ENCODE measurements at places on chromosomes 11 and 22.

- DNase-seq = peak; percentile 35
Observed at GRCh38 chr11:96105197-96105895, 181.4 kb upstream of the MTMR2 start.

- no peak for DNase-seq
Observed at GRCh38 chr11:46491661-46492330, 100.2 kb upstream of the CHRM4 start.

- DNase-seq = peak; percentile 71
Observed at GRCh38 chr11:72471005-72471898, 36.9 kb upstream of the CLPB start.

GRCh38 chr11:19366992-19367709 lies 126.4 kb upstream of the E2F8 start:
- DNase-seq = peak; percentile 84

DNA sequence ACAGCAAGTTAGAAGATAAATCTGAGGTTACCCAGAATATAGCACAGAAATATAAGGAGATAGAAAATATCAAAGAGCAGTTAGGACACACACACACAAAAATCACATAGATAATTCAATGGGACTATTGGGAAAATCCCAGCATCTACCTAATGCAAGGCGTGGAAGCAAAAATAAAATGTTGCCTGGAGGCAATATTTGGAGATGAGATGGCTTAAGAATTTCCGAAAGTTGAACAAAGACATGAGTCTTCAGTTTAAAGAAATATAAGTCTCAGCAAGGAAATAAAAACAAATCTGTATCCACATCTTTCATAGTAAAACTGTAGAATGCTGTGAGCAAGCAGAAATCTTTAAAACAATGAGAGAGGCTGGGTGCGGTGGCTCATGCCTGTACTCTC lies 29.5 kb upstream of the ACR start:
- no peak for DNase-seq

DNA sequence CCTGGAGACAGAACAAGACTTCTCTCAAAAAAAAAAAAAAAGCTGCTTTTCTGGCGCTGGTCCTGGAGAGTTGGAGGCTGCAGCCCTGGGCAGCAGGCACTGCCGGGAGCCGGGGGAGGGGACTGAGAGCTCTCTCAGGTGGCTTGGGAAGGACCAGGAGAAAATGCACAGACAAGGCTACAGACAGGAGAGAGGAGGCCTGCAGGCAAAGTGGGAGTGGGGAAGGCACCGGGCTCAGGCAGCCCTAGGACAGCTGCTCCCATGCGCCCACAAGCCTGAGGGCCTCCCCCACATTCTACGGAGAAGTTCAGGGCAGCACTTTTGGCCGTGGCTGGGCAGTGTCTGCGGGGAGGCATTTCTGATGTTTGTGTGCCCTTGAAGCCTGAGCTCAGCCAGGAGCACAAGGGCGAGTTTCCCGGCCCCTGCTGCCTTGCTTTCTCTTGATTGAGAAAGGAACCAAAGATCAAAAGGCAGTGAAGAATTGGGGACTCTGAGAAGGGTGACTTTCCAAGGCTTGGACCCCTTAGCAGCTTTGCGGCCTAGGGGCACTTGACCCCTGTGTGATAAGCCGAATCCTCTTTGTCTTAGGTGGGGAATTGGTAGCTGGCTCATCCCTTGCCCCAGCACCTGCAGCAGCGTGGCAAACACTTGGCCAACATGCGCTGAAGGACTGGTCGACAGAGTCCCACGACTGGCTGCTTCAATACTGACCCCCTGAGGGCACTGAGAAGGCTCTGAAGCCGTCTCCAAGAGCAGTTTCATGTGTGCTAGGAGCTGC lies 35.3 kb downstream of the PPM1F start:
- peak; percentile 31 for DNase-seq

DNA sequence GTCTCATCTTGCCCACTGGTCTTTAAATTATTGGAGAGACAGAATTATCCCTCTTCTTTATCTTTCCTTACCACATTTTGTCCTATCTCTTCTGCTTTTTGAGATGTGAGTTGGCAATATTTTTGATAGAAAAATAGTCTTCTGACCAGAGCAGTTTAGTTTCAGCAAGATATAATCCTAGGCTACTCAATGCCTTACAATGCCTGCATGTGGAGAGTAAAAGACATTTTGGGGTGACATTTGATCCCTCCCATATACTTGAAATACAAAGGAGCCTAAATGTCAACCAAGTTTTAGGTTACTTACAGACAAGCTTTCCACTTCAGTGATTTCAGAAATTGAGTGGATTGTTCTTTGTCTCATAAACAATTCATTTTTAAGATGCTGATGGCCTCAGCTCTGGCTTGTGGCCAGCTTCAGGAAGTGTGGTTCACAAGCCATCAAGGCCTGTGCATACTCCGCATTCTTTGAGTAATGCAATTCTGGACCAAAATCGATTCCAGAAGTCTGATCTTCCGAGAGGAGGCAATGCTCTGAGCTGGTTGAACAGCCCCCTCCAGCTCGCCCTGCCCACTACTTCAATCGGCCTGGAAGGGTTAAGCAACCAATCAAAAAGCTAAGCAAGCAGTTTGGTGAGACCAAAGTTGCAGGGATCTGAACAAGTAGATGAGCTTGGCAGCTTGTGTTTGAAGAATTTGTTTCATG lies 274.4 kb downstream of the BLID start:
- peak; percentile 83 for DNase-seq

GRCh38 chr11:114836161-114836560 lies 157.8 kb downstream of the NXPE2 start:
- no peak for DNase-seq

DNA sequence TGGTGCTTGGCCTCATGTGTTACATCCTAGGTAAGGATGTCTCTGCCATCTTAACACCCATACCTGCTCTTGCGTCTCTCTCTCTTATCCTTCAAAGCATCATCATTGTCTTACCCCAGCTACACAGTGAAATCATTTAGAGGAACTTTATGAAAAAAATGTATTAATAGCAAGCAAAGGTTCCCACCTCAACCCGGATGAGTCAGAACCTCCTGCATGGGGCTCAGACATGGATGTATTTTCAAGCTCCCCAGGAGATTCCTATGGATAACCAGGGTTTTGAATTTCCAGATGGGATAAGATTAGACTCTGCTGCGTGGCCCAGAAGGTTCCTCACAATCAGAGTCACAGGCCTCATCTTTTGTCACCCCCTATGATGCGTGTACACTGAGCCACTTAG lies 89.1 kb upstream of the NNMT start:
- peak; percentile 45 for DNase-seq

DNA sequence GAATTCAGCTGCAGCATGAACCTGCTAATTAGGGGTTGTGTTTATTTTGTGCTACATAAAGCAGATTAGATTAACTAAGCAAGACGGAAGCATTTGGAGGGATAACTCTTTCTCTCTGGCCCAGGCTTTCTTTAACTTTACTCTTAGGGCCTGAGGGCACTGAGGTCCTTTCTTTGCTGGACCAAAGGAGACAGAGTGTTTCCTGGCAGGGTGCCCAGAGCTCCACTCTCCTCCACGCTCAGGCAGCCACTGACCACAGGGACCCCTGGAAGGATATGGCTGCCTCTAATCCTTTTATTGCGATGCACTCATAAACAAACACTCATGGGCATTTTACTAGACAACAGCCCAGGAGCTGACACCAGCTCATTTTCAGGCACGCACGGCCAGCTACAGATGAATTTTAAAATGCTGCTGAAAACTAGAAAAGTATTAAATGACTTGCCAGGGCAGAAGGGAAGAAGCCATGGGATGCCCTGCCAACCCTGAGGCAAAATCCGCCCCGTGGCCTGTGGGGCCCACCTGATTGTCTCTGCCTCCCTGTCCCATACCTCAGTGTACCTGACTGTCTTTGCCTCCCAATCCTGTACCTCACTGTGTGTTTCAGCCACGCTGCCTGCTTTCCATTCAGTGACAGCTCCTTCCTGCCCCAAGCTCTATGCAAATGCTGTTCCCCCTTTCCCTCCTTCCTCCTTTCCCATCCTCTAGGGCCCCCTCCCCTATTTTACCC lies 192.6 kb upstream of the NAV2 start:
- no peak for DNase-seq

DNA sequence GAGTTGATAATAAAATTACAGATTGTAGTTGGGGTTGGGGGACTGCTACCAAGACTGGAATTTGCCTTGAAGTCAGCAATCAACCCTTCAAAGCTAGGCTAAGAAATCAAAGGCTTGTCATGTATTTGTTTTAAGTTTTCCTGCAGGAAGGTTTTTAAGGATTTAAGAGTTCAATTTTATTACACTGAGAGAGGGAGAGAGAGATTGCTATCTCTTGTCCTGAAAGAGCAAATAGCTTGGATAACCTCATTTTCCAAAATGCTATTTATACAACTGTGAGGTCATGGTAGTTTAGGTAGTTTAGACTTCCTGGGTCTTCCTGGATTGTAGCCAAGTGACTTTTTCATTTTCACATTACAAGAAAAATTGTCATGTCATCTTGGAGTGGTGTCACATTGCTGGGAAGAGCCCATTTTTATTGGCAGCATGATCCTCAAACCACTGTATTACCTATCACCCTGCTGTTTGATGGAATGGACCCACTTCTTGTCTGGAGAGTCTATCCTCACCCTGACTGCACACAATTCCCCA lies 10.1 kb upstream of the PRSS23 start:
- DNase-seq = no peak

GRCh38 chr11:60345489-60345888 lies 18.4 kb downstream of the MS4A6E start:
- no peak for DNase-seq

DNA sequence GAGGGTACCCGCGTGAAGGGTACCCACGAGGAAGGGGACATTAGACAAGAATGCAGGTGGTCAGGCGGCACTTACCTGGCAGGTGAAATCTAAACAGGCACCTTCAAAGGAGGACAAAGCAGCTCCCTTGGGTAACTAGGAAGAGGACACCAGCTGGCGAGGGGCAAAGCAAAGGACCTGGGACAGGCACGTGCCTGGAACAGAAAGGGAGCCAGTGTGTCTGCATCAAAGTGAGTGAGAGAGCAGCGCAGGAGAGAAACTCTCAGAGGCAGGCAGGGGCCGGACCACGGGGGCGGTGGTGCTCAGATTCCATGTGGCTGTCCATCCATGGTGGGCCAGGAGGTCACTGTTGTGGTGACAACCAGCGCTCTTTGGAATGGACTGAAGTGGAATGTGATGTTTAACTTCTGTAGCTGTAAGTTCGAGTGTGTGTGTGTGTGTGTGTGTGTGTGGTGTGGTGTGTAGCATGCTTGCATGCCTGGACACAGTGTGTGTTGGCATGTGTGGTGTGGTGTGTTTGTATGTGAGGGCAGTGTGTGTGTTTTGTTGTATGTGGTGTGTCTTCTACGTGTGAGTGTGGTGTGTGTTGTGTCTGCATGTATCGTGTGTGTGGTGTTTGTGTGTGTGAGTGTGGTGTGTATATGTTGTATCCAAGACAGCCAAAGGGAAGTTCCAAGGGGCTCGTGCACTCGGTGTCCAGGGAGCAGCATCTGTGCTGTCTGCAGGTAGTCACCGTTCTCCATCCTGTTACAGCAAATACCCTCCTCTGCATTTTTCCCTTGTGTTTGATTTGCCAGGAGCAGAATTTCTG lies 86.4 kb downstream of the CDKN1C start:
- DNase-seq = no peak

DNA sequence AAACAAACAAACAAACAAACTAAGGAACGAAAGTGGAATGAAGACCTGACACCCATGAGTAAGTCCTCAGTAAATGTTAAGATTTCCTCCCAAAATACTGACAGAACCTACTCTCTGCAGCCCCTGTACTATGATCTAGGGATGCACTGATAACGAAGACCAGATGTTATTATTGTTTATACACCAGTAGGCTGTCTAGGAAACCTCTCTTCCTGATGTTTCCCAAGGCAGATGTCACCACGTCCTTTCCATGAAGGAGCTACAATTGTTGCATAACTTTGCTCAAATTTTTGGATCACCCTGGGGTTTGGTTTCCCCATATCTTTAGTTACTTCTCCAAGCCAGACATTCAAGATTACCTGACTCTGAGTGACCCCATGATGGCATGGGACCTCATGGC lies 340.7 kb downstream of the MIAT start:
- DNase-seq = no peak

GRCh38 chr11:65500387-65501185 lies 1.7 kb downstream of the MALAT1 start:
- peak; percentile 64 for DNase-seq

GRCh38 chr11:33310720-33311500 lies 53.7 kb downstream of the HIPK3 start:
- DNase-seq = peak; percentile 82

GRCh38 chr11:80702264-80702663 lies 1261.4 kb upstream of the TENM4 start:
- DNase-seq = no peak

DNA sequence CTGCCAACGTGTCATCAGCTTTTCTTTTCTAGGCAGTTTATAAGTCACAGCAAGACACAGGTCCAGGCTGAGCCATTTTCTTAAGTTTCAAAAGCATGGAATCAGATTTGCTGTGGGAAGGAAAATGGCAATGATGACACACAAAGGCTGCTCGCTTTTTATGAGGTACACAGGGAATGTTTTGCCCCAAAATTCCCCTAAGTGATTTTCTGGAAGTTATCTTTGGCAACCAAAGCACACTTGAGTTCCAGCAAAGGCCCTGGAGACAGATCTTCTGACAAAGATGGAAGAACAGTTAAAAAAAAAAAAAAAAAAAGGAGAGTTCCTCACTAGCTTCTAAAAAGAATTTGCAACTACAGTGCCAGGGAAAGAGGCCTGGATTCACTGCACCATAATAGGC lies 260.8 kb downstream of the LARGE1 start:
- no peak for DNase-seq

DNA sequence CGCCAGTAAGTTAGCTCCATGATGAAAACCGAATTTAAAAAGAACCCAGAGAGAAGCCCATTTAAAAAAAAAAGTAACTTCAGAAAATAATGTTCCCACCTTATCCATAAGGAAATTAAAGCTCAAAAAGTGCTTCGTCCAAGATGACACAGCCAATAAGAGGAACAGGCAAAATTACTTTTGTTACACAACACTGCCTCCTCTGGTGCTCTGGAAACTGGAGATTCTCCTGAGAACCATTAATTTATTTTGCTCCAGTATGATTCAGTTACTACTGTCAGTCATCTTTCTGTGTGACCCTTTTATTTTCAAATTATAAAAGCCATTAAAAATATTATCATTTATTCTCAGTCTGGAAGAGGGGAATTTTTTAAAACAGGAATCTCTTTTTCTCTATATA lies 2.0 kb downstream of the IFT27 start:
- DNase-seq = peak; percentile 19

DNA sequence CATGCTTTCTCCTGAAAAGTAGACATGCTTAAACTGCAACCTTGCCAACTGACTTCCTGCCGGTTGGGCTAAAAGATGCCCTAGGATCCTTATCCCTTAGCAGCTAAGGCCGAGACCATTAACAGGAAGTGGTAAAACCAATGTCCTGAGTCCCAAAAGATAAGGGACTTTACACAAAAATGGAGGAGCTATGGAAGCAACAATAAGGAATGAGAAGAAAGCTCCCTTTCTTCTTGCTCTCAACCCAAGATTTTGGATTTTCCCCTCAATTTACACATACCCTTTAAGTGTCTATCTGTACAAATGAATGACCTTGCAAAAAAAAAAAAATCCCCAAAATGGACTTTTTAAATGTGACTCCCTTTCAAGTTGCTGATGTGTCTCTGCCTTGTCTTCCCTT lies 11.1 kb downstream of the MRPL17 start:
- DNase-seq = no peak
